ENCODE measurements at places on chromosomes 1 and 21. TPM values are rescaled to one million over a fixed set of nuclear protein-coding genes. Genes with fewer than 3 reads are reported as not detected.

ORC1 gene
- total RNA-seq: 2.0 TPM

DNA sequence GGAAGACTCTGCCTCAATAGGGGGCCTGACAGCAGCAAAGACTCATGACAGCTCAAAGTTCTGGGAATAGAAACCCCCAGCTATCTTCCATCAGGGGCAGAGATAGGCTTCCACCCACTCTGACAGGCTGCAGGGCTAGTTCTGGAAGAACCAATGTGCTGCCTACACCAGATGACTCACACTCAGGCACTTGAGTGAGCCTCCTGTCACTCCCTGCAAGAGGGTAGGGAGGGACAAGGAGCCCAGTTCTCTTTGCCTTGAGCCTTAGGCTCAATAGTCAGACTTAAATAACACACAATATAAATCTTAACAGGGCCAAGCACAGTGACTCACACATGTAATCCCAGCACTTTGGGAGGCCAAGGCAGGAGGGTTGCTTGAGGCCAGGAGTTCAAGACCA is 386.4 kb downstream of the HHAT start:
- H3K27me3 ChIP-seq: no peaks in the 10 kb centered on the region
- H3K4me3 ChIP-seq: no peak overlapping the region
- no peaks in the 10 kb centered on the region for H3K36me3 ChIP-seq
- H3K4me1 ChIP-seq: no peaks in the 10 kb centered on the region
- no peak for DNase-seq

DNA sequence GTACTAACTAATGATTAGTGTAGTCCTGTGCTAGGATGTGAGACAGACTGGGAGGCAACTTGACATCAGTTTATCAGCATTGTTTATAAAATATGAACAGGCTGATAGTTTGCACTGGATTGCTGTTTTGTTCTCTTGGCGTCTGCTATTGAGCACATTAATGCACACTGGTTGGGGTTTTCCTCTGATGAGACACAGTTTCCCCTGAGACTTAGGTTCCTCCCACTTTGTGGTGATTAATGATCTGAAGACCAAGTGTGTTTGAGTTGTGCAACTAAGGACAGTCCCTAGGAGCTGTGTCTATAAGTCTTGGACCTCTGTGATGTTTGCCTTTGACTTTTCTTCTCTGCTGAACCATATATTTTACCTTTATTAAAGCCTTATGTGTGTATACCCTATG is 1015.4 kb downstream of the AMY1C start:
- no peaks in the 10 kb centered on the region for H3K27me3 ChIP-seq
- H3K27ac ChIP-seq: no peak overlapping the region
- H3K4me1 ChIP-seq: no peaks in the 10 kb centered on the region
- H3K4me3 ChIP-seq: no peak overlapping the region

- peaks cover 20% of the 10 kb centered on the region for H3K4me1 ChIP-seq
- no peak overlapping the region for H3K27ac ChIP-seq
- DNase-seq: no peak
- no peaks in the 10 kb centered on the region for H3K36me3 ChIP-seq
- H3K4me3 ChIP-seq: no peak overlapping the region
Observed at GRCh38 chr1:40662864-40663263, 2.6 kb downstream of the RIMS3 start.

DNA sequence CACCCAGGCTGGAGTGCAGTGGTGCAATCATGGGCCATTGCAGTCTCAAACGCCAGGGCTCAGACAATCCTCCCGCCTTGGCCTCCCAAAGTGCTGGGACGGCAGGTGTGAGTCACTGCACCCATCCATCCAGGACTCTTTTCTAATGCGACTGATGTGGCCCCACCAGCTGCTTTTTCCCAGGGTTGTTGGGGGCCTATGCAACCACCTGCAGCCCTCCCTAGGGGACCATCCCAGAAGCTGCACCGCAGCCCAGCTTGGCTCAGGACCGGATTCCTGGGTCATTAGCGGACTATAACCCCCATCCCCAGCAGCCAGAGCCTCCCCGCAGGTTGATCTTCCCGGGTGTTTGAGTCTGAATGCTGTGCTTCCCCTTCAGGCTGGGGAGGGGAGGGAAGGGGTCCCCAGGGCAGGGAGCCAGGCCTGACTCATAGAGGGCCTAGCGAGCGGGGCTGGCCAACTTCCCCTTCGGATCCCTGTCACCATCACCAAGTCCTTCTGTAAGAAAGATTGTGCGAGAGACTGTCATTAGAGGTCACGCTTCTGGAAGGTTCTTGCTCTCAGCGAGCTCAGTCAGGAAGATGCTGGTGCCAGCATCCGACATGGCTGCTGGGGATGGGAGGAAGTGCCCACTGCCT is 108.7 kb upstream of the ACTRT2 start:
- H3K4me1 ChIP-seq: no peaks in the 10 kb centered on the region
- DNase-seq: no peak
- H3K4me3 ChIP-seq: no peak overlapping the region
- H3K27me3 ChIP-seq: no peaks in the 10 kb centered on the region
- no peak overlapping the region for H3K27ac ChIP-seq

DNA sequence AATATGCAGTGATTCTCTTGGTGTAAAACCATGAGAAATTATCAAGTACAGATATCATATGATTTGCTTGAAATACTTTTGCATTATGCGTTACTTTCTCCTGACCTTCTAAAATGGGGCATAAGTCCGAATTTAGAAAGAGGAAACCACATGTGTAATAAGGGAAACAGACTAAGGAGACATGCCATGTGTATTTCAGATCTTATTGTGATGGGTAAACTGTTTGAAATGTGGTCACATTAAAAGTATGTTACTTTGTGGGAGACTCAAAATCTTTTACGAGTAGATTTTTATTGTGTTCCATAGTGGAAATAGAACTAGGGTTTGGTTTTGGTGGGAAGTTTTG is 173.0 kb downstream of the NFIA start:
- H3K27me3 ChIP-seq: no peaks in the 10 kb centered on the region
- H3K27ac ChIP-seq: no peak overlapping the region
- peaks cover 8% of the 10 kb centered on the region for H3K4me1 ChIP-seq
- DNase-seq: no peak
- no peaks in the 10 kb centered on the region for H3K36me3 ChIP-seq
- no peak overlapping the region for H3K4me3 ChIP-seq

PRAMEF18 gene
- not detected for total RNA-seq

DNA sequence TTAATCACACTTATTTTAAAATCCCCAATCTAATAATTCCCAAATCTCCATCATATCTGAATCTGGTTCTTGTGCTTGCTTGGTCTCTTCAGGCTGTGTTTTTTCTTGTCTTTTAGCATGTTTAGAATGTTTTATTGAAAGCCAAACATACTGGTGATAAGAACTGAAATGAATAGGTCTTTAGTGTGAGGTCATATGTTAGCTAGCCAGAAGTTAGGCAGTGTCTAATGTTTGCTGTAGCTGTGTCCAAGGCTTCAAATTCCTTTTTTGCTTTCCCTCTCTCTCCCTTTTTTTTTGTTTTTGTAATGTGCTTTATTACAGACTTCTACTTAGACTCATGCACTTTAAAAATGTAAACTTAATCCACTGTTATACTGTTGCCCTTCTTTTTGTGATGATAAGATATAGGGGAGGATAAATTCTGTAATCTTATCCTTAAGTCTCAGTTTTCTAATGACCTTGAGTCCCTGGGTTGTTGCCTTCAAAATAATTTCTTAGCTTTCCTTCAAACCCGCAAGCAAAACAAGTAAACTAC is 725.1 kb downstream of the BRINP3 start:
- H3K36me3 ChIP-seq: no peaks in the 10 kb centered on the region
- no peak overlapping the region for H3K27ac ChIP-seq
- DNase-seq: no peak
- H3K4me1 ChIP-seq: no peaks in the 10 kb centered on the region
- no peaks in the 10 kb centered on the region for H3K27me3 ChIP-seq
- no peak overlapping the region for H3K4me3 ChIP-seq

DNA sequence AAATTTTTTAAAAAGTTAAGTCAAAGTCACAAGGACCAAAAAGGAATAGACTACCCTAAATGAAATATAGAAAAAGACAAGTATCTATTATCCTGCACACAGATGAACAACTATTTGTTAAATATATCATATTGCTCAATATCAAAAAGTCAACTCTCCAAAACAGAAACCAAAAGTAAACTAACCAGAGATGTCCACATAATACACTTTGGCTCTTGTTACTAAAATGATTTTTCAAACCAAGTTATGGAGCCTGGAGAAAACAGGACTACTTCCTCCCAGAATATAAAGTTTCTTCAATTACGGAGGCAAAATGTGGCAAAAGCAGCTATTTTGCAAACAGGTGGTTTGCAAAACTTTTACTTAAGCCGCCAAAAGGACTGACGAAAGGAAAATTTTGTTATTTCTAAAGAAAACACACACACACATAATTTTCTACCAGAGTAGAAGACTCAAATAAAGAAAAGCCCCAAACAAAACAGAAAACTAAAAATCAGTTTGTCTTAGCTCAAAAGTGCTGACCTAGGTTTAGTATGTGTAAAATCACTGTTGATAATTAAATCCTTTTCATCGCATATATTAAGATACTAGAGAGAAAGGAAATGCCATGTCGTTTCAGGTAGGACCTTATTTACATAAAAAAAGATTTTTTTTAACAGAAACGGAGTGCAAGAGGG is 1.1 kb downstream of the DPYD start:
- peak overlapping the region; percentile 63 for H3K4me3 ChIP-seq
- H3K36me3 ChIP-seq: no peaks in the 10 kb centered on the region
- no peaks in the 10 kb centered on the region for H3K27me3 ChIP-seq
- no peaks in the 10 kb centered on the region for H3K4me1 ChIP-seq

OLFM3 gene
- total RNA-seq: not detected

GRCh38 chr1:166383137-166383536 is 216.3 kb upstream of the FAM78B start:
- DNase-seq: no peak
- H3K27ac ChIP-seq: no peak overlapping the region
- no peaks in the 10 kb centered on the region for H3K27me3 ChIP-seq
- H3K36me3 ChIP-seq: no peaks in the 10 kb centered on the region

DNA sequence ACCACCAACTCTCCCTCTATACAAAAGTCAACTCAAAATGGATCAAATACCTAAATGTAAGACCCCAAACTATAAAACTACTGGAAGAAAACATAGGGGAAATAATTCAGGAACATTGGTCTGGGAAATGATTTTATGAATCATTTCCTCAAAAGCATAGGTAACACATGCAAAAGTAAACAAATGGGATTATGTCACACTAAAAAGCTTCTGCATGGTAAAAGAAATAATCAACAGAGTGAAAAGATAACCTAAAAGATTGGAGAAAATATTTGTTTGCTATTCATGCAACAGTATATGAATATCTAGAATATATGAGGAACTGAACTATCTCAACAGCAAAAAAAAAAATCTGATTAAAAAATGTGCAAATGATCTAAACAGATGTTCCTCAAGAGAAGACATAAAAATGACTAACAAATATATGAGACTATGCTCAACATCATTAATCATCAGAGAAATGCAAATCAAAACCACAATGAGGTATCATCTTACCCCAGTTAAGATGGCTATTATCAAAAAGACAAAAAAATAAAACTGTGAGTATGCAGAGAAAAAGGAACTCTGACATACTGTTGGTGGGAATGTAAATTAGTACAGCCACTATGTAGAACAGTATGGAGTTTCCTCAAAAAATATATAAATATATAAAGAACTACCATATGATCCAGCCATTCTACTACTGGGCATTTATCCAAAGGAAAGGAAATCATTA is 47.8 kb downstream of the VCAM1 start:
- no peaks in the 10 kb centered on the region for H3K27me3 ChIP-seq
- H3K4me1 ChIP-seq: no peaks in the 10 kb centered on the region
- H3K36me3 ChIP-seq: no peaks in the 10 kb centered on the region
- no peak for DNase-seq
- H3K4me3 ChIP-seq: no peak overlapping the region
- H3K27ac ChIP-seq: no peak overlapping the region

SPATA46 gene
- total RNA-seq: not detected

- H3K4me1 ChIP-seq: peaks cover 15% of the 10 kb centered on the region
- H3K4me3 ChIP-seq: no peak overlapping the region
- DNase-seq: no peak
- H3K36me3 ChIP-seq: no peaks in the 10 kb centered on the region
Observed at GRCh38 chr1:51294566-51295184, 35.7 kb downstream of the TTC39A start.

GRCh38 chr1:232837087-232837486 is 31.9 kb downstream of the MAP10 start:
- H3K4me1 ChIP-seq: no peaks in the 10 kb centered on the region
- H3K27ac ChIP-seq: no peak overlapping the region
- H3K36me3 ChIP-seq: no peaks in the 10 kb centered on the region
- H3K27me3 ChIP-seq: no peaks in the 10 kb centered on the region
- H3K4me3 ChIP-seq: no peak overlapping the region

DNA sequence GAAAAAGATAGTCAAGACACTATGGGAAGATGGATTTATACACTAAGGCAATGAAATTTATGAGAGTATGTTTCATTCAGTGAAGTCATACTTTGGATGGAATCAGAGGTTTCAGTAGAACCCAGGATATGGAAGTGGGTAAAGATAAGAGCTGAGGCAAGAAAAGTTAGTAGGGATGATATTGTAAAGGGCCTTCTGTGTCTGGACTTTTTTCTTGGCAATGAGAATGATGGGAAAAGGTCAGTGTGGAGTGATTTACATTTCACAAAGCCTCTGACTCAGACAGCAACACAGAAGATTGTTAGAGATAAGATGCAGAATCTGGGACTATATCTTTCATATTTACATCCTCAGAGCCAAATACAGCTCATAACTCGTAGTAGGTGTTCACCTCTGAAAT is 32.1 kb downstream of the SH3BGR start:
- no peak for DNase-seq
- no peak overlapping the region for H3K27ac ChIP-seq
- no peak overlapping the region for H3K4me3 ChIP-seq
- H3K27me3 ChIP-seq: no peaks in the 10 kb centered on the region
- H3K36me3 ChIP-seq: no peaks in the 10 kb centered on the region
